NCI-H2227 treated with DMSO at 0.1 percent for 48 hours (cell line): ENCODE measurements at places on chromosomes 5 and 9.

DNA sequence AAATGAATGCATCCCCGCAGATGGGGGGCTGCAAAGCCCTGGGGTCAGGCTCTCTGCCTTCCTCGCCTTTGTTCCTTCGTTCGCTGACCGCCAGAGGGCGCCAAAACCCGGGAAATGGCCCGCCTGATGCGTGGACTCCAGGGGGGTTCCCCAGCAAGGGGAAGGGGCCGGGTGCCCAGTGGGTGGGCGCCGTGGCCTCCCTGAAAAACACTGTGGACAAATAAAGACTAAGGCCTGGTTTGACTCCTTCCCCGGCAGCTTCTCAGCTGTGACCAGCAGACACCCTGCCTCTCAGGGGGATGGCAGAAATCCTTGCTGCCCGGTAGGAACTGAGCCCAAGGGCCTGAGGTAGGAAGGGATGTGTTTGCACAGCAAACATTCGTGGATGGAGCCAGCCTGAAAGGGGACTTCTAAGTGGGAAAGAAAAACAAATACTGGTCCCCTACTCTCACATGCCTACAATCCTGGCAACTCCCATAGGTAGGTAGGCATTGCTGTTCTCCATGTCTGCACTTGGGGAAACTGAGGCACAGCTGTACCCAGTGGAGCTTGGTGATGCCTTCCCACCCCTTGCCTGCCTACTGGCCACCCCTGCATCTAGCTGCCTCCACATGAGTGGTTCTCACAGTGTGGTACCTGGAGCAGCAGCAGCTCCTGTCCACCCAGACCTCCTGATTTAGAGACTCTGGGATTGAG, 57.7 kb downstream of the DUSP1 start:
- DNase-seq, result peak; percentile 5

GRCh38 chr5:175737481-175737880, 79.6 kb downstream of the HRH2 start:
- no peak for DNase-seq

DNA sequence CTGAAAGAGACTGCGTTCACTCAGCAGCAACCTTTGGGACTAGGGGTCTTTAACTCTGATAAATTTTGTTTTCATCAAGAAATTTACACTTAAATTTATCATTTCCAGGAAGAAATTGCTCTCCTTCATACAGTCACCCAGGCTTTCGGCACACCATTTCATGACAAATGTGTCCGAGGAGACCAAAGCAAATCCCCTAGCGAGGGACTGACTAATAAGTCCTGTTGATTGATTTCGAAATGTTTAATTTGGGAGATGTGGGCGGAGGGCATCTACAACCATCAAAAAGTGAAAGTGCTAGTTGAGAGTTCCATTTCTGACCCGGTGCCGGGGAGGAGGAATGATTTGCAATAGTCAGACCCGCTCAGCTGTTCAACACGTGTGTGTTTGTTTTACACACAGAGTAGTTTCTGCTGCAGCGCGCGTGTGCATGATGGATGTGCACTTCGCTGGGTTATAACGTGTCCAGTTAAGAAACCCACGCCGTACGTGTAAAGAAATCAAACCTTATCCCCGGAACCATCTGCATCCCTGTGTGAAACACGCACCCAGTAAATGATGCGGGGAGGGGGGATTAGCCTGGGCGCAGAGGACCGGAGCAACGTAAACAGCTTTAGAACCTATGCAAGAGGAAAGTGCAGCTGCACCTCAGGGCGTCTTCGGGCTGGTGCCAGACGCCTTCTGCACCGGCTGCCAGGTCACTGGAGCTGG, 845 bp upstream of the NR4A3 start:
- no peak for DNase-seq

DNA sequence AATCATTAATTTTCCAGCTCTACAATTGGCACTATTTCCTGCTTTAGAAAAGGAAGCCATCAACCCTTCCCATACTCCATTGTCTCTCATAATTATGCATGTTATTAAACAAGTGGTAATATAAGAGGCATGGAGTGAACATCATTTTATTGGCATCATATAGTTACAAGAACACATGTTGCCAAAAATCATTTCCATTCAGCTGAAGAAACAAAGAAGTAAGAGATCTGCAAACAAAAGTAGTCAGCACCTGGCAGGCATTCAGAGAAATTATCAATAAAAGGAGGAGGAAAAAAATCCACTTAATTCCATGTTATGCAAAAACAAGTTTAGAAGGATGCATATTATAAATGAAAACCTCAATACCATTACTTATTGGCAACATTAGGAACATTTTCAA, 1208.2 kb upstream of the C9orf72 start:
- DNase-seq, result no peak

- no peak for DNase-seq
Observed at GRCh38 chr5:131533836-131534235, 101.2 kb downstream of the RAPGEF6 start.

DNA sequence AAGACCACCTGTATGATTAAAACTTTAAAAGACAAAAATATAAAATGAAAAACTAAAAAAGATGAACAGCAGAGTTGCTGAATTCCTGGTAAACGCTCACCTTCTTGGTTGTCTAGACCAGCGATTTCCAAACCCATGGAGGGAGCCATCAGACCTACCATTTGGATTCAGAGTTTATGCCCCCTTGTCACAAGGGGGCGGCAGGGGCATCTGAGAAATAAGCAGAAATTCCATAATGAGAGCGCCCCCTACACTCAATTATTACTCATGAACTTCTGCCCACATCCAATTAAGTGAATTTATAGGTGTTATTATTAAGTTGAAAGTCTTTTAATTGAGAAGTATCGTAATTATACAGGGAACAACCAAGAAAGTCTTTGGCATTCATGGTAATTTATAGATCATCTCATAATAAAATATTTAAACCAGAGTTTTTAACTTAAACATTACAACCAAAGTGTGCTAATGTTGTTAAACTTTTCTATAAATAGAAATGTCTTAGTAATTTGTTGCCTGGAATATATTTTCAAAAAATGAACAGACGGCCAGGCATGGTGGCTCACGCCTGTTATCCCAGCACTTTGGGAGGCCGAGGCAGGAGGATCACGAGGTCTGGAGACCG, 35.2 kb upstream of the SPATA31C2 start:
- DNase-seq, result no peak
